ENCODE measurements at places on chromosomes 5 and 9. TPM values are rescaled to one million over a fixed set of nuclear protein-coding genes. Genes with fewer than 3 reads are reported as not detected.
A peak's percentile ranks its signal among the peaks of the same experiment; 100 is the strongest.

DNA sequence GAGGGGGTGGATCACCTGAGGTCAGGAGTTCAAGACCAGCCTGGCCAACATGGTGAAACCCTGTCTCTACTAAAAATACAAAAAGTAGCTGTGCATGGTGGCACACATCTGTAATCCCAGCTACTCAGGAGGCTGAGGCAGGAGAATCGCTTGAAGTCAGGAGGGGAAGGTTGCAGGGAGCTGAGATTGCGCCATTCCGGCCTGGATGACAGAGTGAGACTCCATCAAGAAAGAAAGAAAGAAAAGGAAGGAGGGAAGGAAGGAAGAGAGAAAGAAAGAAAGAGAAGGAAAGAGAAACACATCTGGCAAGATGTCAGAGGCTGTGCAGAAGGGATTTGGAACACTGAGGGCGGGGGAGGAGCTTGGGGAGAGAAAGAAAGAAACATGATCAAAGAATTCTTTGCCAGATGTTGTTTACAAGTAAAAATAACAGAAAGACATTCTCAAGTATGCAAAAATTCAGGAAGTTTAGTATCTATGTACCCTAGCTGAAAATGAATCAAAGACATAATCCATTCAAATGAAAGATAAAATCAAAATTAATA, 93.7 kb downstream of the AK8 start:
- H3K4me1 ChIP-seq = no peaks in the 10 kb centered on the region
- no peak overlapping the region for H3K27ac ChIP-seq
- no peak for DNase-seq
- H3K4me3 ChIP-seq = no peak overlapping the region
- H3K36me3 ChIP-seq = no peaks in the 10 kb centered on the region

- H3K4me1 ChIP-seq = peaks cover 36% of the 10 kb centered on the region
- H3K36me3 ChIP-seq = no peaks in the 10 kb centered on the region
- peak overlapping the region; percentile 55 for H3K4me3 ChIP-seq
- peak; percentile 84 for DNase-seq
- H3K27me3 ChIP-seq = no peaks in the 10 kb centered on the region
These were observed 246.6 kb downstream of the ARL15 start for GRCh38 chr5:54063817-54064216.

GRCh38 chr9:98109052-98109451, 10.0 kb downstream of the TRIM14 start:
- H3K27me3 ChIP-seq = no peaks in the 10 kb centered on the region
- no peaks in the 10 kb centered on the region for H3K4me1 ChIP-seq
- no peak overlapping the region for H3K27ac ChIP-seq
- no peak for DNase-seq
- no peaks in the 10 kb centered on the region for H3K36me3 ChIP-seq

DNA sequence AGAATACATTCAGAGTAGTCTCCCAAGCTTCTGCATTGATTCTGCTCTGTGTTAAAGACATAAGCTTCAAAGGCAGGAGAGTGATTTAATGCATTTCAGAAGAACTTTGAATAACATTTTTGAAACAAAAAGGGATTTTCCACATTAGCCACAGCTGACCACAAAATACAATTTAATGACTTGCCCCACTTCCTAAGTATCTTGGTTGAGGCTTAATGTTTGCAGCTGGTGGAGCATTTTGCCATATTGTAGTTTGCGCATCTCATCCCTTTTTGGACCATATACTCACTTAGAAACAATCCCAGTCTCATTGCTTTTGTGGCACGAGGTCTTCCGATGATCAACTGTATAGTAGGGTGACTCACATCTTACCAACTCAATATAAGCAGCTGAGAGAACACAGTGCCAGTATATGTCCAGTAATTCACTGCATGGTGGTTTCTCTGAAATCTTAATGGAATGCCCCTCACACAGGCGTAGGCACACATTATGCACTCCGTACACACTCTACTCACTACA, 455.8 kb upstream of the PTGER4 start:
- H3K27ac ChIP-seq = no peak overlapping the region
- peaks cover 22% of the 10 kb centered on the region for H3K4me1 ChIP-seq
- peak; percentile 90 for DNase-seq
- no peaks in the 10 kb centered on the region for H3K36me3 ChIP-seq

DNA sequence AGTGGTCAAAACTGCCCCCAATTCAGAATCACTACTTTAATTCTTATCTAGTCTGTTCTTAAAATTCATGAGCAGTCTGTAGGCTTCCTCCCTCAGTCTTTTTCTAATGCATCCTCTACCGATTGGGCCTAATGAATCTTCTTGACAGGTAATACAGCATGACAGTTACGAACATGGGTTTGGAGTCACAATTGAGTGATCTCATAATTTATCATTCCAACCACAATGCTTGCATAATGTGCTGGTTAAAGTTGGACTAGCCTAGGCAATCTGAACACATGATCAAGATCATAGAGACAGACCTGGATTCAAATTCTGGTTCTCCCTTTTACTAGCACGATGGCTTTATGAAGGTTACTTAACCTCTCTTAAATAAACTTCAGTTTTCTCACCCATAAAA, 33.1 kb upstream of the SETD9 start:
- no peak overlapping the region for H3K4me3 ChIP-seq
- H3K27me3 ChIP-seq = no peaks in the 10 kb centered on the region
- peaks cover 21% of the 10 kb centered on the region for H3K36me3 ChIP-seq
- no peaks in the 10 kb centered on the region for H3K4me1 ChIP-seq
- no peak for DNase-seq

DNA sequence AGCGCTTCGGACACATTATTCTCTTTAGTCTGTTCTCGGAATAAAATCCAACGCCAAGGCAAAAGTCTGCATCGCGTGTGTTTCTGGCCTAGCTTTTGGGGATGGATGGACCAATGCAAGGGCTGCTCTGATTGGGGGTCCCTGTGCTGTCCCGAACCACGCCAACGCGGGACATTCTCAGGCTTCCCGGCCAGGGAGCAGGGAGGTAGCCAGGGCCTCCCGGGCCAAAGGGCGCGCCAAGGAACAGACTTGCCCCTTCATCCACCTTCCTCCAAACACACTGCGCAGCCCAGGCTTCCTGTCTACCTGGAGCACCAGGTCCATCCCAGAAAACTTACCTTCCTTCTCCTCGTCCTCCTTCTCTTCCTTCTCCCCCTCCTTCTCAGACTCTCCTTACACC, 113.0 kb upstream of the SELENOP start:
- no peaks in the 10 kb centered on the region for H3K36me3 ChIP-seq
- no peak overlapping the region for H3K27ac ChIP-seq
- no peaks in the 10 kb centered on the region for H3K4me1 ChIP-seq
- DNase-seq = no peak
- H3K4me3 ChIP-seq = no peak overlapping the region
- H3K27me3 ChIP-seq = no peaks in the 10 kb centered on the region

- H3K4me3 ChIP-seq = no peak overlapping the region
- H3K4me1 ChIP-seq = no peaks in the 10 kb centered on the region
- no peaks in the 10 kb centered on the region for H3K27me3 ChIP-seq
- no peaks in the 10 kb centered on the region for H3K36me3 ChIP-seq
- H3K27ac ChIP-seq = no peak overlapping the region
- no peak for DNase-seq
These were observed 70.4 kb downstream of the COL23A1 start for GRCh38 chr5:178519804-178520203.

- H3K4me3 ChIP-seq = no peak overlapping the region
- H3K4me1 ChIP-seq = peaks cover 11% of the 10 kb centered on the region
- no peaks in the 10 kb centered on the region for H3K27me3 ChIP-seq
- no peak overlapping the region for H3K27ac ChIP-seq
- no peak for DNase-seq
These were observed 1.5 kb downstream of the UAP1L1 start for GRCh38 chr9:137078701-137079400.

DNA sequence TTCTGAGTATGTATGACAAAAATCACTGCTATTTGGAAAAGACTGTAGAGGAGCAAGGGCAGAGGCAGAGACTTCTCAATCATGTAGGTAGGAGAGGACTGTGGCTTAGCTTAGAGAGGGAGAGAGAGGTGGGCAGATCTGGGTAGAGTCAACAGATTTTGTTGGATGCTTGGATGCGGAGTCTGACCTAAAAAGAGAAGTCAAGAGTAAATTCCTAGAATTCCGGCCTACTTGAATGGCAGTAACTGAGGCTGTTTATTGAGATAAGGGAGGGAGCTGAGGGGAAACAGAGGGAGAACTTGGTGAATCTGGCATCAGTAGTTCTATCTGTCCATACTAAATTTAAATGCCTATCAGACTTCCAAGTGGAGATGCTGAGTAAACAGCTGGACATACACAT, 2.4 kb downstream of the TICAM2 start:
- H3K36me3 ChIP-seq = no peaks in the 10 kb centered on the region
- DNase-seq = peak; percentile 10
- no peaks in the 10 kb centered on the region for H3K27me3 ChIP-seq
- peaks cover 26% of the 10 kb centered on the region for H3K4me1 ChIP-seq

DNA sequence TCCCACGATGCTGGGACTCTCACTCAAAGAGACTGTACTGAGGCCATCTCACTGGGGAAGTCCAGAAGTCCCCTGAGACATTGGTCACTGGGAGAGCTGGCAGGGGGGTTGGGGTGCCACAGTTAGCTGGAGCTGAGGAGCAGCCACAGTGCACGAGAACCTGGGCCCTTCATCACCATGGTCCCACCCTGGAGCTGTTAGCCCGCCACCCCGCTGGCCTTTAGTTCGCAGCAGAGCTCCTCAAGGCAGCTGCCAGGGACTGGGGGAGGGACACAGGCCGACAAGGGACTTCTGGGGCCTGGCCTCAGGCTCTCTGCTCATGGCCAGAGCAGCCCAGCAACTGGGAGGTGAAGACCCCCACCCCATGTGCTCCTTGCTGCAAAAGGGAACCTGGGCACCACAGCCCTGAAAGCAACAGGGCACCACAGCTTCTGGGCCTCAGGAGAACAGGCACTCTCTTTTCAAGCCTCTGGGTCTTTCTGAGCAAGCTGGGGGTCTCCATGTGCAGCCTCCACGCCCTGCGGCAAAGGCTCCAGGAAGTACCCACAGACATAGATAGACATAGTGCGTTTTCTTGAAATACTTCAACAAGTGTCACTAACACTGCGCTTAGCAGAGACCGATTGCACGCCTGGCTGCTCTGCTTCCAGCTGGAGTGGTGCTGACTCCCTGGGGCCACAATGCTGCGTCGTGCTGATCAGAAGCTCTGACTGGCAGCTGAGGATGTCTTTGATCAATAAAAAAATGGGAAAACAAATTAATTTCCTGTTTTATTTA, 46.0 kb downstream of the VAV2 start:
- no peaks in the 10 kb centered on the region for H3K27me3 ChIP-seq
- H3K4me3 ChIP-seq = no peak overlapping the region
- H3K4me1 ChIP-seq = no peaks in the 10 kb centered on the region
- H3K36me3 ChIP-seq = no peaks in the 10 kb centered on the region
- no peak overlapping the region for H3K27ac ChIP-seq
- DNase-seq = no peak

DNA sequence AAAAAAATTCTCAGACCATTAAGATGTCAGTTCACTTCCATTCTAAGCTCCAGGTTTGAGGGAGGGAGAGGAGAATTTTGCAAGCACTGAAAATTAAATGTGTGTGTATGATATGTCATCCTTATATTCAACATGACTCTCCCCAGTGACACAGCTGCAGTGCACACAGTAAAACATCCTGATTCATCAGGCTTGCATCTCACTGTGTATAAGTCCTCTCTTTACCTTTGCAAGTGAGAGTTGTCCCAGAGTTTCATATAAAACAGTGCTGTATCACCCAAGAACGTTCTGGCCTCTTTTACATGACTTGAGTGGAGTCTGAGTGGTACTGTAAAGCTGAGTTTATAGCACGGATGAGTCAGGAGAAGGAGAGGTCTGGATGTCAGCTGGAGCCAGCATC, 50.0 kb downstream of the DMRT2 start:
- no peak overlapping the region for H3K4me3 ChIP-seq
- H3K4me1 ChIP-seq = no peaks in the 10 kb centered on the region
- H3K36me3 ChIP-seq = no peaks in the 10 kb centered on the region
- H3K27me3 ChIP-seq = peaks cover 21% of the 10 kb centered on the region

- H3K4me1 ChIP-seq = peaks cover 39% of the 10 kb centered on the region
- H3K27me3 ChIP-seq = no peaks in the 10 kb centered on the region
These were observed 355.6 kb upstream of the DAB2 start for GRCh38 chr5:39780347-39780746.

DNA sequence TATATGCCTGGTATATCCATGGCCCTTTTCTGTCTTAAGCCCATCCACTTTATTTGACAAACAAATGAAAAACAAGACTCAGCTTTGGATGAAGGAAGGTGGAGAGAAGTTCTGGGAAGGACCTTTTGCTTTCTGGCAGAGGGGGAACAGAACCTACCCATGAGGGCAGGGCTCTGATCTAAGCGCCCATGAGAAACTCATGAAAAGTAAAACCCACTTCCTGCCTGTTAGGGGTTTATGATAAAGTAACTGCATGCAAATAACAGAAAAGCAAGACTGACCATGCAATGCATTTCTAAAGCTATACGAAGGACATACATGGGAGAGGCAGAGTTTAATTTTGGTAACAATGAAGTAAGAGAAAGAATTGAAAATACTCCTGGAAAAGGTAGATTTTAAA, 181.9 kb upstream of the ADRA1B start:
- H3K4me1 ChIP-seq = no peaks in the 10 kb centered on the region
- no peak for DNase-seq
- H3K27ac ChIP-seq = no peak overlapping the region
- no peaks in the 10 kb centered on the region for H3K36me3 ChIP-seq
- no peak overlapping the region for H3K4me3 ChIP-seq

DNA sequence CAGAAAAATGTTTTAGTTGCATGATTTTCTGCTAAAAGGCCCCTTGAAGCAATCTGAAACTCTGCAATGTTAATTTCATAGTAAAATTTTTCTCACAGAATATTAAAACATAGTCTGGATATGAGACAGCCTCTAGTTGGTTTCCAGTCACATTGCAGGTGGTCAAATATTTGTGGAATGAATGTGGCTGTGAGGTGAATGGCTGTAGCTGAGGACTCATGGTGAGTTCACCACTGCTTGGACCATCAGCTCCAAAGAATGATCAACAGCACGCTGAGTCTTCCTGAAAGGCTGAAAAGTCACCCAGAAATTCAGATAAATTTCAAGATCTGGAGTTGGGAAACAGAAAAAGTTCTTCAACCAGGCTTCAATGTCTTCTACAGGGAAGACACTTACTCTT, 79.8 kb downstream of the MAT2B start:
- H3K4me1 ChIP-seq = peaks cover 28% of the 10 kb centered on the region
- no peaks in the 10 kb centered on the region for H3K27me3 ChIP-seq
- H3K4me3 ChIP-seq = no peak overlapping the region
- no peaks in the 10 kb centered on the region for H3K36me3 ChIP-seq
- DNase-seq = peak; percentile 84

- DNase-seq = no peak
- H3K36me3 ChIP-seq = peaks cover 57% of the 10 kb centered on the region
- H3K4me3 ChIP-seq = no peak overlapping the region
- H3K4me1 ChIP-seq = peaks cover 34% of the 10 kb centered on the region
- no peaks in the 10 kb centered on the region for H3K27me3 ChIP-seq
- H3K27ac ChIP-seq = peak overlapping the region; percentile 39
These were observed 124.1 kb upstream of the OTULINL start for GRCh38 chr5:14457476-14457875.

Gene PCDHB16
- polyA plus RNA-seq = 4.8 TPM

Gene PLAC8L1
- 0.56 TPM for polyA plus RNA-seq

Gene SEMA6A
- polyA plus RNA-seq = 0.79 TPM

Gene ACSL6
- polyA plus RNA-seq = not detected

Gene STING1
- polyA plus RNA-seq = 74.9 TPM

Gene PCDHGA12
- 8.5 TPM for polyA plus RNA-seq

All from GM23248 (cell line).